Stimulated activated CD4-positive, alpha-beta T cell treated with anti-CD3 and anti-CD28 coated beads, Interleukin-4, amount 100 ng/mL, for 1 hour (primary cell): ENCODE measurements at places on chromosomes 13 and 19.
A peak's percentile ranks its signal among the peaks of the same experiment; 100 is the strongest.

GRCh38 chr13:31204592-31204991 is 4.8 kb downstream of the B3GLCT start:
- DNase-seq: no peak

DNA sequence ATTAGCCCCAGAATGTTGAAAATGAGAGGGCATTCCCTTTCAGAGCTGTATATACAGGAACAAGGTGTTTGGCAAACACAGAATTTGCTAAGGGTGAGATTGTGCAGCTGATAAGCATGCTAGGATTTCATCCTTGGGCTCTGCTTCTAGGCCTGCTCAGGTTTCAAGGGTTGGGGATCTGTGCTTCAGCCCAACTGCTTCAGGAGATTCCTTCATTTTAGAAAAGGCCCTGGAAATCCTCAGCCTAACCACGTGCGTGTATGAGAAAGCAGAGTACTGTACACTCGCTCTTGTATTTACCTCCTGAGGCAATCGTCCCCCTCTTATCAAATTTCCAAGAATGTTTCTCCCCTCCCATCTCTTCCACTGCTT is 291.6 kb upstream of the ARGLU1 start:
- DNase-seq: no peak

GRCh38 chr13:95137096-95137495 is 164.2 kb downstream of the ABCC4 start:
- no peak for DNase-seq

DNA sequence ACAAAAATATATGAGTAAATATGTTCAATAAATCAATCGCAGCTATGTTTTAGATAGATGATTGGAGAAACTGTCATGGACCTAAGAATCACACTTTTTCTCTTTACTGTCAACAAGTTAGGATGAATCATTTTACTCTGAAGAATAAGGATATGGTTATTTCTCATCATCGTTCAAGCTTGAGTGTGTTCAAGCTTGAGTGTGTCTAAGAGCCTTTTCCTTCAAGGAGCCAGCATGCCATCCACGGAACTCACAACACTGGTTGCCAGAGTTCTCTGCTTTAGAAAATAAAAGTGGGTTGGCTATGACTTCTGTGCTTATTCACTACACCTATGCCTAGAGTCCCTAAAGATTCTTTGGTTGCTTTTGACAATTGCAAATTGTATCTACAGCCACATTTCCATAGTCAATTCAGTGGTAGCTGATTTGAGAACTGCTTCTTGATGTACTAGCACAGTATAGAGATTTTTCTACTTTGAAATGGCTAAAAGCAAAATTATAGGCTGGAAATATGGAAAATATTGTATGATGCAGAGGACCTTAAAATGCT is 58.1 kb upstream of the SCEL start:
- no peak for DNase-seq

DNA sequence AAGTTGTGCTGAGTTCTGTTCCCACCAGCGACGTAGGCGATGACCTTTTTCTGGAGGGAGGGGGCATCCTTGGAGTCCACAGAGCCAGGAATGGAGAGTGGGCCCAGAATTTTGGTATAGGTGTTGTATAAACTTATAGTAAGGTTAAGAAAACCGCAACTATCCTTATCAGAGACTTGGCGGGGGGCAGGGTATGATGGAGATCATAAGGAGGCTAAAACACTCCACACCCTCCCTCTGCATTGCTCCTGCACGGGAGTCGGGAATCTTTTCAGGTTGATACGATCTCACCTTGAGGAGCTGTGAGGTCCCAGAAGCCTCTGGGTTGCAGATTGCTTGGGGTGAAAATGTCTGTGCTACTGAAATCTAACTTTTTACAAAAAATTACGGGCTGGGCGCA is 6.3 kb upstream of the CEACAM19 start:
- DNase-seq: no peak

DNA sequence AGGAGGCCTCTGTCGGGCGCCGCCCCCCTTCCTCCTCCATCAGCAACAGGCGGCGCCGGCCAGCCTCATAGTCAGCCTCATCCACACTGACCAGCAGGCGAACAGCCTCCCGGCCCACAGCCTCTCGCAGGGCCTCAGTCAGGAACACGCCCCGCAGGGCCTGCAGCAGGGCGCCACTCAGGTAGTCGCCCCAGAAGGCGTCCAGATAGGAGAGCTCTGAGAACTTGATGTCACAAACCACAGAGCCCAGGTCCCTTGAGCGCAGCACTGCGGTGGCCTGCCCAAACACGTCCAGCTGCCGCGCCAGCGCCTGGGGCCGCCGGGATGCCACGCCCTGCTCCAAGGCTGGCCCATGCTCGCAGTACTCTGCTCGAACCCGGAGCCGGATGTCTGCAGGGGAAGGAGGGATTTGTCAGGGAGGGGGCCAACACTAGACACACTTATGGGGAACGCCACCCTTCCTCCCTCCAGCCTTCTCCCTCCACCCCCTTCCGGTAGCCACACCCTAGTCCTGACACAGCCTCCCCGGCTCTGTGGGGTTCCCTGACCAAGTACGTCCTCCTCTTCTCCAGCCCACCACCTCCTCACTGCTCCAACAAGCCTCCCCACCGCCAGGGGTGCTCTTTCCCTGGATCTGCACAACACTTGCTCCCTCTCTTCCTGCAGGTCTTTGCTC is 17.9 kb downstream of the DEDD2 start:
- peak; percentile 51 for DNase-seq

DNA sequence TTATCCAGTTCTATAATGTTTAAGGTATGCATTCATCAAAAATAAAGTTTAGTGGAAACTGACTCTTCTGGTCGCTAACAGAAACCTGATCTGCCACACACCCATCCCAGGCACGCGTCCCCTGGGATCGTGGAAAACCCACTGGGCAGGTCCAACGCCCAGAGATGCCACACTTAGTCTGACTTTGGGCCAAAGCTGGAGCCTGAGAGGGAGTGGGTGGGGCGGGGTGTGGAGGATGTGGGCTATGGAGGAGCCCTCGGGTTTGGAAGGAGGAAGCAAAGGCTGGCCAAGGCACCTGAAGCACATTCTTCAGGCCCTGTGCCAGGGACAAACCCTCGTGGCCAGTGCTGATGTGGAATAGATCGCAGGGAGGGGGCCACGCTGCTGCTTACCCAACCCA is 2.5 kb downstream of the IGFL1 start:
- no peak for DNase-seq

GRCh38 chr13:31880851-31881494 is 141.6 kb downstream of the RXFP2 start:
- no peak for DNase-seq

DNA sequence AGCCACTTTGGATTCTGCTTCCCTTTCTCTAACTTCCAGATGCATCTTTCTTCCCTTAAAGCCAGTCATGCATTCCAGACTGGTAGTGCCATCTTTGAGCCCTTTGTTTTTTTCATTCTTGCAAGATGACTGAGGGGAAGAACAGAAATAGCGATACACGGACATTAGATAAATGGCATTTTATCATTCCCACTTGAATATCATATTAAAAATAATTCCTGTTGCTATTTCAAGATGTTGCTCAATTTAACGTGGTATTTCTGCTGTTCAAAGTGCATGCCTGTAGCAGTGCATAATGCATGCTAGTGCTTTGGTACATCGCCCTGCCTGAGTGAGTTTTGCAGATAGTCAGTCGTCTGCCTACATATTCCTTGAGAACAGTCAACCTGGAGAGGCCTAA is 140.6 kb upstream of the FRY start:
- no peak for DNase-seq

DNA sequence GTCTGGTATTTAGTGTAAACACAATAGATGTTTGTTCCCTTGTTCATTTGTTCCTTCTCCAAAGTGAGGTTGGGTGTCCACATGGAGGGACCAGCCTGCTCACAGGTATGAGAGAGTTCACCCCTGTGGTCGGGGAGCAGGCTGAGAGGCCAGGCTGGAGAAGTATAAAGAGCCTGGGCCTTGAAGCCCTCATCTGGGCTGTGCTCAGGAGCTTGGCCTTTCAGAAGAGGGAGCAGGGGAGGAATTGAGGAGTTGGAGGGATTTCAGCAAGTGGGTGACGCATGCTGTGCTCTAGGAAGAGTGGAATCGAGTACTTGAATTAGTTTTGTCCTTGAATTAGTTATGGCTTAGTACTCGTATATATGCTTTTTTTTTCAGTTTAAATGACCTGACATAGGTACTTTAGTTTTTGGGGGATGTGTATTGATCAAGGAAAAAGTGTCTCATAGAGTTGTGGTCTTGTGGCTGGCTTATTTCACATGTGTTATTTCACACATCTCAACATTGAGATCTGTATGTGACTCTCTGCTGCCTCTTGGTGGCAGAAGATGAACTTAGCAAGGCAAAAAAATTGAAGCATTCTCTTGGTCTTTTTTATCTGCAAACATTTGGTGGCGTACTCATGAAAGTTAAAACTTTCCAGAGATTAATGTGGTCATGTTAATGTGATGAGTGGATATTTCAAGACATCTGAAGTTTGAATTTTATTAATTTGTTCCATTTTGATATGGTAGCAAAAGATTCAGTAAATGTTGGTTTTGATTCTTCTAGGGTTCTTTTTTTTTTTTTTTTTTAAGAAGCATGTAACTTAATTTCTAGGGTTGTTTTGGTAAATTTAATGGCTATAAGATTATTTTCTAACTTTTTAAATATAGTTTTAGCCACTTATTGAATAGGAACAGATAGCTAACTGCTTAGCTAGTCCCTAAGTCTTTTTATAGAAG is 54.3 kb downstream of the SLAIN1 start:
- no peak for DNase-seq

GRCh38 chr13:26910754-26911465 is 150.3 kb upstream of the GPR12 start:
- DNase-seq: no peak

GRCh38 chr19:43318796-43319314 is 34.6 kb upstream of the CD177 start:
- no peak for DNase-seq

DNA sequence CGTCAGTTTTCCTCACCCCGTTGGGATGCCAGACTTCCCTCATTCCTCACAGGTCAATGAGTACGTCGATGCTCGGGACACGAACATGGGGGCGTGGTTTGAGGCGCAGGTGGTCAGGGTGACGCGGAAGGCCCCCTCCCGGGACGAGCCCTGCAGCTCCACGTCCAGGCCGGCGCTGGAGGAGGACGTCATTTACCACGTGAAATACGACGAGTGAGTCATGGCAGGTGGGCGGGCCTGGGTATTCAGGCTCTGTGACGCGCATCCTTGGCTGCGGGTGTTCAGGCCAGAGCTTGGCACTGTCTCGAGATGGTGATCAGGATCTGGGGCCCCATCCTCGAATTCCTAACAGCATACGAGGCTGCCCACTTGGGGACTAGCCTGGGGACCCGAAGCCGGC is 21.4 kb downstream of the UHRF1 start:
- DNase-seq: peak; percentile 25

GRCh38 chr13:29137995-29138394 is 317.9 kb downstream of the MTUS2 start:
- DNase-seq: no peak

- DNase-seq: no peak
These were observed 784.1 kb downstream of the UQCRFS1 start for GRCh38 chr19:28428663-28429348.
